CD4-positive, alpha-beta T cell treated with Interleukin-10 for 1 hour (primary cell): ENCODE measurements at places on chromosomes 7 and 10.

GRCh38 chr10:90417029-90417428, 440.8 kb downstream of the HTR7 start:
- DNase-seq = no peak

DNA sequence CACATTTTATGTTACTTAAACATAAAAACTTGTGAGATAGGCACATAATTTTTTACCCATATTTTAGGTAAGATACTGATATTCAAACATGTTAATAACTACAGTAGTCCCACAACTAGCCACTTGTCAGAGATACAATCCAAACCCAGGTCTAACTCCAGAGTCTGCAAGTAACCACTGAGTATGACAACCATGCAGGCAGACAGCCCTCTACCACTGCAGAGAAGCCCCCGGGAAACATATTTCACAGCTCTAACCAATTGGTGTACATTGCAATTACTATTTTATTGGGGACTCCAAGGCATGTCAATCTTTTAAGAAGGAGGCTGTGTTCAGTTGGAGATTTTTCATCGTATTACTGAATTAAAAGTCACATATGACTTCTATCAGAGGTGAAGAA, 107.2 kb upstream of the FAM133B start:
- no peak for DNase-seq

DNA sequence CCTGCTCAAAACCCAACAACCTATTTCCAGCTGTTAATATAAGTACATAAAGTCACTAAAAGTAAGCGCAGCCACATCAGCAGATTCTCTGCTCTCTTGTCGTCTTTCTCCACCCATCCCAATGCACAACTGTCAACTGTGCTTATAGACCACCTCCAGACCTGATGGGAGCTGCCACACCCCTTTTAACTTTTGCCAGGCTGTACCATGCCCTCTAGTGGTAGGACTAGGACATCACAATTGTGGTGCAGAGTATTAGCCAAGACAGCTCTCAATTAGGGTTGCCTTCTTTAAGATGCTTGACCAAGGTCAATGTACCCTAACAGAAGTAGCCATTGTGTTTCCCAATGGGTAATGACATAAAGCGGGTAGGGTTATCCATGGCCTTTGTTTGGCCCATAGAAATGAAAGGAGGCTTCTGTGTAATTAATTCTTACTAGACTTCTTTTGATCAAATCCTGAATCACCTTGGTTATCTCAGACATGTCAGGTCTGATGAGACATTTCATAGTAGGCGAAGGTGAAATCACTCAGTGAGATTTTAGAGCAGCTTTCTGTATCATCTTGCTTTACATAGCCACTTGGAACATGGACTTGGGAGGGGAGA, 68.1 kb downstream of the SCRN1 start:
- DNase-seq = peak; percentile 57

GRCh38 chr10:66378117-66378876, 547.5 kb upstream of the LRRTM3 start:
- DNase-seq = no peak

- DNase-seq = peak; percentile 41
These were observed 14.2 kb upstream of the PRF1 start for GRCh38 chr10:70616761-70617160.

GRCh38 chr10:129095680-129096064, 371.4 kb upstream of the MGMT start:
- DNase-seq = no peak

DNA sequence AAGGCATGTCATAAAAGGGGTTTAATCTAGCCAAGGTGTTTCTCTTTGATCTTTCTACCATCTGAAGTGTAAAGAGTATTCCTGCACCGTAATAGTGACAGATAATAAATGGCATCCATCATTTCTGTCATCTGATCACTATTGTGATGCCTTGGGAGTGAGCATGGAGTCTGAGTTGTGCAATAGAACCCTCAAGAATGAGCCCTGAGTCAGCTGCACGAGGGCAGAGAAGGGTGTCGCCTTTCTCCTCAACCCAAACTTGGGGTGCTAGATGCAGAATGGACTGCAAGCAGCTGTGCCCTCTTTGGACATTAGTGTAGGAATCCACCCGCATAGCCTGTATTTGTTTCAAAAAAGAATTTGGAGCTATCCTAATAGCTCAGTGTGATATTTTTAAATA, 115.2 kb downstream of the ZNF37A start:
- no peak for DNase-seq

DNA sequence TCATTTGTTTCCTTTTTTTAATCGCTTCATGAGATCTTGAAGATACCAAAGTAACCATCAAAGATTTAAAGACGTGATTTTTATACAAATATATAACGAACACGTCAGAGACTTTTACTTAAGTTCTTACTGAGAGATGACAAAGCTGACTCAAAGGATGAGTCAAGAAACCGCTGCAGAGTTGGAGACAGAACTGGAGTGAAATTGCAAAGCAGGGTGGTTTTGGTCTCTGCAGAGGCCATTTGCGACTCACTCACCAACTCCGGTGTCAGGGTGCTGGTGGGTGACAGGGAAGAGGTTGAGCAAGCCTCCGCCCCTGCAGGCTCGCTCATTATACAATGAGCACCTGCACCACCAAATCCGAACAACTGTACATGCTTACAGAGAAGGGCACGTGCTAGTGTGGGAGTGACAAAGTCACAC, 75.2 kb downstream of the DNAJB6 start:
- peak; percentile 37 for DNase-seq

DNA sequence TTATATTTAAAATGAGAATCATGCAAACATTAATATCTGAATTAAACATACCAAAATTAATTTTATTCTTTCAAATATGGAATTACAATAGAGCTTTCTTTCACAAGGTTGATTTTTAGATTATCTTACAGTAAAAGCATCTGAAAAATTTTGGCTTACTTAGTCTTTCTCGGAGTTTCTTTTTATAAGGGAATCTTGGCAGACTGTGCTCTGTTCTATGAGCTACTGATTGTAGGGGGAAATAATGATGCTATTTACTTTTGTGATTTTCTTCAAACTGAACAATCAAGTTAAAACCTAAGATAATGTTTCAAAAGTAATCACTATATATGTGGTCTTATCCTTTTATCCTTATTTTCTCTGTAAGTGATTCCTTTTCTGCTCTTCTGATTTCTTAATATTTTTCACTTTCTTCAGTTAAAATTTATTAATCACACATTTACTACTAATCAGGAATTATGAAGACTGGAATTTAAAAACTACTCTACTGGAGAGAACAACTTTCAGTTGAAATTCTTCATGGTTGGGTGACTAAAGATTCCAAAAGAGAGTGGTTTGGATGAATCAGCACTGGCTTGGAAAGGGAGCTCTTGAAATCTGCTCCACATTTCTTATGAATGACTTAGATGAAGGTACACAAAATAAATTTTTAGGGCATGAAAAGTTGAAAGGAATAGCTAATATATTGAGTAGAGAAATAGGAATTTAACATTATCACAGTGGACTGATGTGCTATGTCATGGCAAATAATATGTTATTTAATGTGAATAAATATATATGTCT, 103.9 kb downstream of the PPP1R9A start:
- no peak for DNase-seq

GRCh38 chr7:141617280-141617679, 66.1 kb downstream of the AGK start:
- DNase-seq = no peak

- no peak for DNase-seq
These were observed 27.8 kb upstream of the APBB1IP start for GRCh38 chr10:26410356-26410755.

DNA sequence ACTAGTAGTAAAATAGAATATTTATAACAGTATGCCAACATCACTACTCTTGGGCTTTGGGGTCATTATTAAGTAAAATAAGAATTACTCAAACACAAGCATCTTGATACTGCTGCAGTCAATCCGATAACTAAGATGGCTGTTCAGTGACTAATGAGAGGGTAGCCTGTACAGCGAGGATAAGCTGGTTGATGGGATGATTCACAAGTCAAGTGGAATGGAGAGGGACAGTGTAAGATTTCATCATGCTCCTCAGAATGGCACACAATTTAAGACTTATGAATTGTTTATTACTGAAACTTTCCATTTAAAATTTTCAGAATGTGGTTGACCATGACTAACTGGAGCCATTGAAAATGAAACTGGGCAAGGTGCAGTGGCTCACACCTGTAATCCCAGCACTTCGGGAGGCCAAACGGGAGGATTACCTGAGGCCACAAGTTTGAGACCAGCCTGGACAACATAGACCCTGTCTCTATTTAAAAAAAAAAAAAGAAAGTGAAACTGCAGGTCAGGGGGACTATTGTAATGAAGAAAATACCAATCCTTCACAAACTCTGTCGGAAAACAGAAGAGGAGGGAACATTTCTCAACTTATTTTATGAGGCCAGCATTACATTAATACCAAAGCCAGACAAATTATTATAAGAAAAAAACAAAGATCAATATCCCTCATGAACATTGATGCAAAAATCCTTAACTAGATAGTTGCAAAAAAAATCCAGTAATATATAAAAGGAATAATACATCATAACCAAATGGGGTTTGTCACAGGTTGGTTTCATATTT, 11.2 kb downstream of the AVL9 start:
- DNase-seq = no peak

GRCh38 chr10:117948493-117948892, 98.2 kb downstream of the RAB11FIP2 start:
- no peak for DNase-seq

- DNase-seq = peak; percentile 28
These were observed 730 bp downstream of the LARP4B start for GRCh38 chr10:930625-931325.

- DNase-seq = no peak
These were observed 131.3 kb upstream of the PRKCQ start for GRCh38 chr10:6711408-6711841.

DNA sequence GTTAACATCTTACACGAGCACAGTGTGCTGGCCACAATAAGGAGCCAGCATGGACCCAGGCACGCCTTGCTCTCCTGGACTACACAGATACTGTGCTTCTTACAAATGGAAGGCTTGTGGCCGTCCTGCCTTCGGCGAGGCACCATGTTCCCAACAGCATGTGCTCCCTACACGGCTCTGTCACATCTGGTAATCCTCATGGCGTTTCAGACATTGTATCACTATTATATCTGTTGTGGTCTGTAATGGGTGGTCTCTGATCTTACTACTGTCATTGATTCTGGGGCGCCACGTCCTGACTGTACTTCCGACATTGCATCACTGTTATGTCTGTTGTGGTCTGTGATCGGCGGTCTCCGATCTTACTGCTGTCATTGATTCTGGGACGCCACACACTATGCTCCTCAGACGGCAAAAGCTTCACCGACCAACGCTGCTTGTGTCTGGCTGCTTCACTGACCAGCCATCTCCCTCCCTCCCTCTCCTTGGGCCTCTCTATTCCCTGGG, 195.4 kb downstream of the MAD1L1 start:
- peak; percentile 50 for DNase-seq
